ELF-1 (cell line): ENCODE measurements at places on chromosomes 13 and 19.
A peak's percentile ranks its signal among the peaks of the same experiment; 100 is the strongest.

- peak; percentile 53 for DNase-seq
Observed at GRCh38 chr19:58372311-58373133, 8.3 kb downstream of the ZNF837 start.

DNA sequence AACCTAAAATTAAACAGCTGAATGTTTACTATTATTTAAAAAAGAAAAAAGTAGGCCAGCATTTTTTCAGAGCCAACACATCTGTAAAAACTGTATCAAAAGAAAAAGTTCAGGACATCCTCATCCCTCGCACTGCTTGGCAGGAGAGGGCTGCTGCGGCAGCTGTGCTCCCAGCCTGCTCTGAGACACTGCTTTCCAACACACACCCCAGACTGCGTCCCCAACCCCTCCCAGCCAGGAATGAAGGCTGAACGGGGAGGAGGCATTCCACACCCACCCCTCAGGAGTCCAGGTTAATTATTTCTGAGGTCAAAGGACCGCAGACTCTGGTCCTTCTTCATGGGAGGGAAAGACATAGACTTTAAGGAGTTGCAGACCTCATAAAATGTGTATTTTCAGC lies 43.1 kb downstream of the COL4A1 start:
- no peak for DNase-seq

DNA sequence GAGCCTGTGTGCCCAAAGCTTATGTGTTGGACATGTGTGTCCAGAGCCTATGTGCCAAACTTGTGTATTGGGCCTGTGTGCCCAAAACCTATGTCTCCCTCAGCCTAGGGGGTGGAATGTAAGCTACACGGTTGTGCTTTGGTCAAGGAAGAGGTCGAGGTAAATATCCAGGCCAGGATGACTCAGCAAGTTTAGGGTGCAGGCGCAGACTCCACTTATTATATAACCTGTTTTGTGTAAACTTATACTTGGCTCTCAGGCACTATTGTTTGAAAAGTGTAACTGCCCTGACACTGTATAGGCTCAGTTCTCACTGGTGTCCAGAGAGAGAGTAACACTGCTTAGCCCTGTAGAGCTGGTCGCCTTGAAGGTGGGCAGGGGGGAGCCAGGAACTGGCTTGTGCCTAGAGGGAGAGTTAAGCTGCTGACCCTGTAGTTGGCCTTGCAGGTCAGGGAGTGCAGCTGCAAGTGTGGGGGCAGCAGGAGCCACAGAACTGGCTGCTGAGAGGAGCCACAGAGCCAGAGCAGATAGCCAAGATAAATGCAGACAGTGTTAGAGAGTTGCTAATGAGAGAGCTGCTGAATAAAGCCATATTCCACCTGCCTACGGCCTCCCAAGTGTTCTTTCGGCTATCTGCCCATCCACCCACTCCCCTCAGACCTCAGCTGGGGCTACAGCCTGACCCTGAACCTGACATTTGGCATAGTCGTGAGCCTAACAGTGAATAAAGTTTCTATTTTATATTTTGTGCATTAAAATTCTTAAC lies 517.2 kb upstream of the SLITRK1 start:
- DNase-seq = peak; percentile 5

DNA sequence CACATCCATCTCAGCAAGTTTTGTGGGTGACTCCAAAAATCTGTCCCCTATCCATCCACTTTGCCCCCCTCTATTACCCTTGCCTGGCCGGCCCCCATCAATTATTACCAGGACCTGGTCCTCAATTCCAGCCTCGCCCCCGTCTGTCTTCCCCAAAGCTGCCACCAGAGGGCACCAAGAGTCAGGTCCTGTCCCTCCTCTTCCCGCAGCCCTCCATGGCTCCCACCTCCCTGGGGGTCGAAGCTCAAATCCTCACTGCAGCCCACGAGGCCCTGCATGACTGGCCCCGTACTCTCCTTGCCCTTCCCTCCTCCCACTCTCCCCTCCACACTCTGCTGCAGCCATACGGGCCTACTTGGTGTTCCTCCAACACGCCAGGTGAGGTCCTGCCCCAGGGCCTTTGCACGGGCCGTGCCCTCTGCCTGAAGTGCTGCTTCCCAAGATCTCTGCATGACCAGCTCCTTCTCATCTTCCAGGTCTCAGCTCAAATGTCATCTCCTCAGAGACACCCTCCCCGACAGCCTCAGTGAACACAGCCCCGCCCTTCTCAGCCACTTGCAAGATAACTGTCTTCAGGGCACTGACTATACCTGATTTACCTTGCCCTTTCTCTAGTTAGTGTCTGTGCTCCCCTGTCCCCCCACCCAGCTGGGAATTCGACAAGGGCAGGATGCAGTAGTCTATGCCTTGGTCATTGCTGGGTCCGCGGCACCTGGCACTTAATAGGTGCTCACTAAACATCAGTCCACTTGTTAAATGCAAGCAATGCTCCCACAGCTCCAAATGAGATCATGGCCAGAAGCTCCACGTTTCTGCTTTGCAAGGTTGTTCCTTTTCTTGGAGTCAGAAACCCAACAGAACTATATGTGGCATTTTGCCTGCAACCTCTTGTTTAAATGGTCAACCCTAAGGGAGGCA lies 16.8 kb upstream of the SEMA6B start:
- DNase-seq = peak; percentile 85

DNA sequence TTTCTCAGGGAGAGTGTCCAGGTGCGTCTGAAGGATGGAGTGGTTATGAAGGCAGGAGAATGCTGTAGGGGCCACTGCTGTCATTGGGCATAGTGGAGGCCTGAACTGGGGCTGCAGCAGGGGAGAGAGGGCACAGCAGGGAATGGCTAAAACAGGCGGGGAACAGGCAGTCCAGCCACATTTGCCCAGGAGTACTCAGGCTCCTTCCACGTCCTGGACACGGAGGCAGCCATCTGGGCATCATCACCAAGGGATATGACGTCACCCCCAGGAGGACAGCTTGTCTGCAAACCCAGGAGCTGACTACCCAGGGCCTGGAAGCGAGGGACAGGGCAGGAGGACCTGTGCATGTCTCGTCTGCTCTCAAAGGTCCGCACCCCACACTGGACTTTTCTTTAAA lies 22.2 kb downstream of the VSTM2B start:
- DNase-seq = no peak

DNA sequence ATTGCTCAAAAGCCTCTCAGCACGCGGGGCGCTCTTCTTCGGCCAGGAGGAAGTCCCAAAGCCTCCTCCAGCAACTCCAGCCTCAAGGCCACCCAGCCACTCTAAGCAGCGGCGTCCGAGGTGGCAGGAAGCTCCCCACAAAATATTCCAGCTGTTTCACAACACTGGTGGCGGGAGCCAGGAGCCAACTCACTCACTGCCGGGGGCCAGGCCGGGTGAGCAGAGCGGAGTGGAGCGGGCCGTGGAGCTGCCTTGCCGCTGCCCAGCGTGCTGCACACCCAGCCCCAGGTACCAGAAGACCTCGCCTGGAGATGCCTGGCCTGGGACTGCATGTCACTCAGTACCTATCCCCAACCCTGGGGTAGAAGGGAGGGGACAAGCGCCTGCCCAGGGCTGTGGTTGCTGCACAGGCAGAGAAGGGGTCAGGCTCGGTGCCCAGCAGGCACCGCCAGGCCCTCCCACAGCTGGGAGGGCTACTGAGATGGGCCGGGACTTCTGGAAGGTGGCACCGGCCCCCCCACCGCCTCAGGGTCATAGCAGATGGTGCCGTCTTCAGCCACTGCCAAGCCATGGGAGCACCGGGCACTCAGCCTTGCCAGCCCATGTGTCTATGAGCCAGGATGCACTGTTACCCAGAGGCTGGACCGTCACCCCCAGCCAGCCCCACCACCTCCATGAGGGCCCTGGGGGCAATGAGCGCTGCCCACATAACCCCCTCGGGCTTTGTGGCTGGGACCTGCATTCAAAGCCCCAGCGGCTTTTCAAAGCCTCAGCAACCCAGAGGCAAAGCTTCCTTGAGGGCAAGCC lies 59.2 kb downstream of the MLLT1 start:
- no peak for DNase-seq

GRCh38 chr13:50829896-50830295 lies 13.6 kb downstream of the DLEU7 start:
- no peak for DNase-seq

DNA sequence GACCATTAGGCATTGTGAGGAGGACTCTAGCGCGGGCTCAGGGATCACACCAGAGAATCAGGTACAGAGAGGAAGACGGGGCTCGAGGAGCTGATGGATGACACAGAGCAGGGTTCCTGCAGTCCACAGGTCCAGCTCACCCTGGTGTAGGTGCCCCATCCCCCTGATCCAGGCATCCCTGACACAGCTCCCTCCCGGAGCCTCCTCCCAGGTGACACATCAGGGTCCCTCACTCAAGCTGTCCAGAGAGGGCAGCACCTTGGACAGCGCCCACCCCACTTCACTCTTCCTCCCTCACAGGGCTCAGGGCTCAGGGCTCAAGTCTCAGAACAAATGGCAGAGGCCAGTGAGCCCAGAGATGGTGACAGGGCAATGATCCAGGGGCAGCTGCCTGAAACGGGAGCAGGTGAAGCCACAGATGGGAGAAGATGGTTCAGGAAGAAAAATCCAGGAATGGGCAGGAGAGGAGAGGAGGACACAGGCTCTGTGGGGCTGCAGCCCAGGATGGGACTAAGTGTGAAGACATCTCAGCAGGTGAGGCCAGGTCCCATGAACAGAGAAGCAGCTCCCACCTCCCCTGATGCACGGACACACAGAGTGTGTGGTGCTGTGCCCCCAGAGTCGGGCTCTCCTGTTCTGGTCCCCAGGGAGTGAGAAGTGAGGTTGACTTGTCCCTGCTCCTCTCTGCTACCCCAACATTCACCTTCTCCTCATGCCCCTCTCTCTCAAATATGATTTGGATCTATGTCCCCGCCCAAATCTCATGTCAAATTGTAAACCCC lies 2.8 kb upstream of the CEACAM5 start:
- DNase-seq = peak; percentile 54

DNA sequence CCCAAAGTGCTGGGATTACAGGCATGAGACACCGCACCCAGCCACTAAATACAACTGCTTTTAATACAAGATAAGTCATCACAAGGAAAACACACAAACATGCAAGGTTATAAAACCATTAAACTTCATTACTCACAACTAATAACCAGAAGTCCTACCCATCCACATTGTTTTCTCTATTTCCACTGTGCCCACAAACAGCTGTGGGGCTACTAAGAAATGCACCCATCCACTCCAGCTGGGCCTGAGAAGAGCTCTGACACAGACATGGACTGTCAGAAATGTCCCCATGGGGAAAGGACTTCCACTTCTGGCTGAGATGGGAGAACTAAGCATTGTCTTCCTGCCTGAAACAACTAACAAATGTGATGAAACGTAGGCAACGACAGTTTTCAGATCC lies 17.2 kb downstream of the SAFB2 start:
- DNase-seq = no peak

- DNase-seq = no peak
Observed at GRCh38 chr13:70849222-70849621, 741.0 kb upstream of the KLHL1 start.

- DNase-seq = peak; percentile 77
Observed at GRCh38 chr19:2478756-2479555, 3.0 kb downstream of the GADD45B start.

DNA sequence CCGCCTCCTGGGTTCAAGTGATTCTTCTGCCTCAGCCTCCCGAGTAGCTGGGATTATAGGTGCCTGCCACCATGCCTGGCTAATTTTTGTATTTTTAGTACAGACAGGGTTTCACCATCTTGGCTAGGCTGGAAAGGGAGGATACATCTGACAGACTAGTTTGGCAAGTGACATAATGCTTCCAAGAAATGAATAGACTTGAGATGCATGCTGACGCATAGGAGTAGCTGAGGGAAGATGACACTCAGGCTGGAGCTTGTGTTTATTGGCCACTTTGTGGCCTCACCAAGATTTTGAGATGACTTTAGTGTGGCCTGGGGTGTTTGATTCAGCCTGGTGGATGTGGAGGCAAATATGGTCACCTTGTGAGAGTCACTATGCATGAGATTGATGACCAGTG lies 4.0 kb downstream of the ZNF586 start:
- no peak for DNase-seq

DNA sequence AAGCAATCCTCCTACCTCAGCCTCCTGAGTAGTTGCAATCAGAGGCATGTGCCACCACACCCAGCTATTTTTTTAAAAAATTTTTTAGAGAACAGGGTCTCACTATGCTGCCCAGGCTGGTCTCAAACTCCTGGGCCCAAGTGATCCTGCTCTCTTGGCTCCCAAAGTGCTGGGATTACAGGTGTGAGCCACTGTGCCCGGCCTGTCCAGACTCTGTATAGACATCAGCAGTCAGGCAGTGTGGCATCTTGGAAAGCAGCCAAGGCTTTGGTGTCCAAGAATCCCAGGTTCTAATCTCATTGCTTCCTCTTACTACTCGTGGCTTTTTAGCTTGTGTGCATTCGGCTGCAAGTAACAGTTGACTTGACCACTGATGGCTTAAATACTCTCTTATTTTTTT lies 43.4 kb downstream of the BICRA start:
- DNase-seq = no peak

GRCh38 chr13:85314686-85315085 lies 484.5 kb downstream of the SLITRK6 start:
- DNase-seq = no peak

GRCh38 chr13:19150226-19150625 lies 31.4 kb downstream of the TUBA3C start:
- DNase-seq = no peak

GRCh38 chr13:46352805-46353204 lies 34.2 kb downstream of the RUBCNL start:
- no peak for DNase-seq

- DNase-seq = no peak
Observed at GRCh38 chr13:78758549-78758948, 99.6 kb upstream of the OBI1 start.

DNA sequence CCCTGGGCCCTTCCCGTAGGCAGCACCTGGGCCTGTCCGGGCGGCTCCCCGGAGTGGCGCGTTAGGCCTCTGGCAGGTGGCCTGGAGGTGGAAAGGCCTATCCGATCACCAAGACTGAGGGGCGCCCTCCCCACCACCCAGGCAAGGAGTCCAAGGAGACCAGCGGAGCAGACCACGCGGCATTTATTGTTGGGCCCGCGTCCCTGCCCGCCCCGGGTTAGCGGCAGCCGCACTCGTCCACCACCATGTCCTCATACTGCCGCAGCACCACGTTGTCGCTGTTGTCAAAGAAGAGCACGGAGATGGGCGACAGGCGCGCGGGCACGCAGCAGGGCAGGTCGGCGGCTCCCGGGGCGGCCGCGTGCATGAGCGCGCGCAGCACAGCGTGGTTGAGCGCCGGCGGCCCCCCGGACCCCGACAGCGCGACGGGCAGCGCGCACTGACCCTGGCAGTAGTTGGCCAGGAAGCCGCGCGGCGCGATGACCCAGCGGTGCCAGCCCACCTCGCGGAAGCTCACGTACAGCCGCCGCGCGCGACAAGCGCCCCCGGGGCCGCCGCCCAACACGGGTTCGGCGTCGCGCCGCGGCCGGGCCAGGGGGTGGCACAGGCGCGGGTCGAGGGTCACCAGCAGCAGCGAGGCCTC lies 27.5 kb downstream of the CERS1 start:
- DNase-seq = peak; percentile 55

DNA sequence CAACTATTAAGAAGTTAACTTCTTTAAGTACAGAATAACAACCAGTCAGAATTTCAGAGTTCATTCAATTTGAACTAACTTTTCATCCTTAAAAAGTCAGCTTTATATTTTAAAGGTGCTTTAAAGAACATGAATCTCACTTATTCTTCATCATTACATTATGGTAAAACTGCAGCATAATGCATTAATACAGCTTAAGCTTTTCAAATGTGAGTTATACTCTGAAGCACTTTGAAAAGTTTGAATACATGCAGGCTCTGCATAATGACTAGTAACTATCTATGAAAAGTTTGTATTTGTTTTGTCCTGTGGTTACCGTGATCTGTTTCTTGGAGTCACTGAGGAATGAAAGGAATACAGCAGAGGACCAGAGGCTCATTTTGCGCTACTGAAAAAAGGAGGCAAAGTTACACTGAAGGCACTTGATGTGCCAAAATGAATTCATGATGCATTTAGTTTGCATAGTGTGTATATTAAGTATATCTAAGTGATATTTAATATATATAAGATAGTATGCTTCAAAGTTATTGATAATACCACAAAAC lies 4.1 kb downstream of the PCDH17 start:
- no peak for DNase-seq
